Cardiac muscle cell (in vitro differentiated cells and primary cell): ENCODE measurements at places on chromosomes 2 and 18. TPM values are rescaled to one million over a fixed set of nuclear protein-coding genes. Genes with fewer than 3 reads are reported as not detected.

ANO7 gene
- total RNA-seq: 2.7 and 2.8 TPM in 2 replicates

GTF2A1L gene
- total RNA-seq: 1.4 and 1.9 TPM in 2 replicates

DNA sequence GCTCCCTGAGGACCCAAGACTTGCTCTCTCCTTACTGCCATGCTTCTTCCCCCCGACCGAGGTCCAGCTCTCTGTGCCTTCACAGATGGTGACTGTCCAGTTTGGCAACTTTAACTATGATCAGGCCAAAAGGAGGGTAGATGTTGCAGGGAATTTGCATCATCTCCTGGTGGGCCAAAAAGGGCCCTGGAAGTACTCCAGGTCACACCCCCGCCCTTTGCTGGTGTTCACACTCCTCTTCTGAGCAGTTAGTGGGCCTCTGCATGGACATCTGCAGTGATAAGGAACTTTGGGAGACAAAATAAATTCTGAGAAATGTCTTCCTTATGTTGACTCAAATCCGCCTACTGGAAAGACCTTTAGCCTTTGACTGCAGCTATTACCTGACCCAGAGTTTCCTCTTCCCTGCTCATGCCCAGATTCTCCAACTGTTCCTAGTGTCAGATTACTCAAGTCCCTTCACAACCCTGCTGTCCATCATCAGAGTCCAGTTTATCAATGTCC lies 234.4 kb downstream of the LOXHD1 start:
- DNase-seq: no peak

DNA sequence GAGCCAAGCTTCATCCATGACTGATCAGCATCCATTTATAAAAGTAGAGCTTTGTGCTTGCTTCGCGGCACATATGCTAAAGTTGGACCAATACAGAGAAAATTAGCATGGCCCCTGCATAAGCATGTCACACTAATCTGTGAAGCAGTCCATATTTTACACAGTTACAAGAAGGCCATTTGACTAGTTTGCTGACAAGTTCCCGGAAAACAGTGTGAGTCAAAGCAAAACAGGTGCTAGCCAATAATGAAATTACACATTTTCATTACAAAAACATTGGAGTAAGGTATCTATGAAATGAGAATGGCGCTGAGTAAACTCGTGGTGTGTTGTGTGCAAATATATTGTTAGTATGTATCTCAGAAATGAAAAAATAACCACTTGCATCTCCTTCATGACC lies 4.7 kb downstream of the ANKRD62 start:
- no peak for DNase-seq

- no peak for DNase-seq
Observed at GRCh38 chr2:119484834-119485233, 39.4 kb downstream of the SCTR start.

- DNase-seq: no peak
Observed at GRCh38 chr18:45901654-45902210, 65.4 kb downstream of the EPG5 start.
